ENCODE measurements at places on chromosomes 12 and 14.

- no peak for DNase-seq
Observed at GRCh38 chr14:75399843-75400775, 27.7 kb upstream of the JDP2 start.

DNA sequence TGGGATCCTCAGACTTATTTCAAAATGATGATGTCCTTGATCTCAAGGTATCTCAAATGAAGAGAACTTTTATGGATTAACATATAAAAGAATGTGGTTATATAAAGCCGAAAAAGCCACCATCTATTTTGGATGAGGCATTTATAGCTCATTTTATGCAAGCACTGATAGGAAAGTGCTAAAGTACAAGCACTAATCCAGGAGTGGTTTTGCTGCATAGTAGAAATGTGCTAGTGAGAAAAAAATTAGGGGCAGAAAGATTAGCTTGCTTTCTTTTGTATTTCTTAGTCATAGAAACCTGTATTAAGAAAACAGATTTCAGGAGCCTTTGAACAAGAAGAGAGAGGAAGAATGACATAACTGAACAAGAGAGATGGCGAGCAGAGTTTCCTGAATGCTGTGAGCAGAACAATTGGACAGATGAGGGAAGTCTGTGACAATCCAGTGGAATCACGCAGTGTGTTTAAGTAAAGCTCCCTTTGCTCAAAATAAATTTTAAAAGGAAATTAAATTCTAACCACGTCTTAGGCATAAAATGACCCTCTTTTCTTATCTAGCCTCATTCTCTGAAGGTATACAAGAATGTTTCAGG lies 238.2 kb upstream of the NOVA1 start:
- no peak for DNase-seq

DNA sequence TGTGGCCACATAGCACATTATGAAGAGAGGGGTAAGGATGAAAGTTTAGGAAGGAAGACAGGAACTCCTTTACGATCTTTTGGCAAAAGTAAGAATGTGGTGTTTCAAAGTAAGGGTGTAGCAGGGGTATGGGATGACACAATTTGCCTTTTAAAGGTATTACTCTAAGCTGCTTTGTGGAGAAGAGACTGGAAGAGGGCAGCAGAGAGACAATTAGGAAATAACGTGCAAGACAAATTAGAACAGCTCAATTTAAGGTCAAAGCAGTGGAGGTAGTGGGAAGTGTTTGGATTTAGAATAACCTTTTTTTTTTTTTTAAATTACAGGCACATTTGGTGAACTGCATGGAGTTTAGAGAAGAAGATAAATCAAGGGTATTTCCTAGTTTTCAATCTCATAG lies 342.6 kb downstream of the NOVA1 start:
- DNase-seq, result no peak

GRCh38 chr12:106487664-106488063 lies 95.1 kb upstream of the RFX4 start:
- DNase-seq, result no peak

- no peak for DNase-seq
Observed at GRCh38 chr12:124524231-124524925, 43.0 kb downstream of the NCOR2 start.

DNA sequence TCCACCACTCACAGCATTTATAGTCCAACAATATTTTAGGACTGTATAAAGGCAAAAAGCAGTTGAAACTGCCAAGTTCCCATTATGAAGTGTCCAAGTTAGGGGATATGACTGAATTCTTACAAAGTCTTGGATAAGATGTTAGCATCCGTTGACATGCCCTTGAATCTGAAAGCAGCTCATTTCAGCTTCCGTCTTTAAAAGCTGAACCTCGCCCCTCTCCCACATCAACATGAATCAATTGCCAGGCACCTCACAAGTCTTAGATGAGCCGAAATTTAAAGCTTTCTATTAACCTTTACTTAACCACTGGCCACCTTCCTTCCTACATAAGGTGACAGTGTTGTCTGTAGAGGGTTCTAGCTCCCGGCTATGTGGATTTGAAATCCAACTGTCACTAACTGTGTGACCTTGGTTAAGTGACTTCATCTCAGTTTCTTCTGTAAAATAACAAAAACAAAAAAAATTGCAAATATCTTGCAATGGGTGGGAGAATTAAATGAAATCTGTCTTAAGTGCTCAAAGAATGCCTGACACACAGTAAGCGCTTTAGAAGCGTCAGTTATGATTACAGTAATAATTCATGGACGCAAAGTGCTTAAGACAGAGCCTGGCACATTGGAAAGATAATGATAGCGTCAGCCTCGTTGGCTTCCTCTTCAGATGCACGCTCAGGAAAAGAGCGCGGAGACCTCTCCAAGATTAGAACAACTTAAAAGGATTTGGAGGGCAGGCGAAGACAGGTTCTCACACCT lies 1.2 kb downstream of the PPP1CC start:
- DNase-seq, result no peak

GRCh38 chr12:92624236-92624635 lies 78.6 kb upstream of the PLEKHG7 start:
- no peak for DNase-seq

DNA sequence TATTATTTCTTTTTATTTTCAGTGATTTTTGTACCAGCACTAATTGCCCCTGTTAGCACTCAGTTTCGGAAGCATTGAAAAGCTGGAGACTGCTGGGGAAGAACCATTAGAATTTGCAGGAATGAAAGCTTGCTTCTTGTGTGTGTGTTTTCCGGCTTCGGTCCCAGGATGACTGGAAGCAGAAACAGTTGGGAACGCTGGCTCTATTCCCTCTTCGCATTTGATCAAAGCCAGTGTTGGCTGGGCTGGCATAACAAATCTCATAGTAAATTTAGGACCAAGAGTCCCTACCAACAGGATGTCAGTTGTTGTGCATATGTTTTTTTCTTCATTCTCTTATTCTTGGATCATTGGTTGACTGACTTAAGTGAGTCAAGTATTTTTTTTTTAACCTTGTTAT lies 53.6 kb upstream of the TRAF3 start:
- no peak for DNase-seq

GRCh38 chr14:105083926-105084685 lies 18.9 kb upstream of the GPR132 start:
- no peak for DNase-seq

DNA sequence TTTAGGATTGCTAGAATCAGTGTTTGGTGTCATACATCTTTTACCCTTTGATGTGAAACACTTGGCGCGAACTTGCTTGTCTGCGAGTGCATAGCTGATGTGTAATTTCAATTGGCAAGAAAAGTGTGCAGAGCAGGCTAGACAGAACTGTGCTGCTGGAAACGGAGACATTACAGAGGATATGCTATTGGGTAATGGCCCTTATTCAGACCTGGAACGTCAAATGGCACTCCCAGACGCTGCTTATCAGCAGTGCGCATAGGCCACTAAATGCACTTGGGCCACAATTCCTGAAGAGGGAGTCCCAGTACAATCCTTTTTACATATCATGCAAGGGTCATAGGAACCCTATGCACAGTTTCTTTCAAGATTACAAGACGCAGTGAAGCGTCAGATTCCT lies 15.7 kb upstream of the SLC10A1 start:
- no peak for DNase-seq

- no peak for DNase-seq
Observed at GRCh38 chr12:48454667-48455066, 17.7 kb upstream of the ANP32D start.

DNA sequence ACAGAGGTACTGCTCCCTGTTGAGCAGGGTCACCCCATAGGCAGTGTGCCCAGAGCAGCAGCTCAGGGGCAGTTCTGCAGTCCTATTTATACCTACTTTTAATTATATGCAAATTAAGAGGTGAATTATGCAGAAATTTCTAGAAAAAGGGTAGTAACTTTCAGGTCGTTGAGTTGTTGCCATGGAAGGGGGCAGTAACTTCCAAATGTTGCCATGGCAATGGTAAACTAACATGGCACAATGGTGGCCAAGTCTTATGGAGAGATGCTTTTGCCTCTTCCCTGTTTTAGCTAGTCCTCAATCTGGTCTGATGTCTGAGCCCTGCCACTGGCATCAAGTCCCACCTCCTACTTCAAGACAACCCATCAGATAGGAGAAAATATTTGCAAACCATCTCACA lies 30.4 kb upstream of the P2RX7 start:
- no peak for DNase-seq

DNA sequence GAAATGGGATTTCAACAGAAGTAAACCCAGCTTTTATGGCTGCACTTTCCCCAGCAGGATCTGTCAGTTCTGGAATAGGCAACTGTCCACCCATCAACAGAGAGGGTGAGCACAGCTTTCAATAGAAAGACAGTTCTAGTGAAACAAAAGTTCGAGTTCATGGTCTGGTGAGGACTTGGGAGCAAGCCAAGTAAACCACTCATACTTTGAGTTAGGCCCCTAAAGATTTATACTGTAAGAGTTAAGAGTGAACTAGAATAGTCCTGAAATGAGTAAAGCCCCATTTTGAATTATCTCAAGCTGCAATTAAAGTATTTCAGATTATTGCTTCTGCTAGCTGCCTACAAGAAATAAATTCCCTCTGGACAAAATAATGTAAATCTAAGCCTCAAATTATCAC lies 82.6 kb downstream of the METTL25 start:
- no peak for DNase-seq

GRCh38 chr12:69527506-69528272 lies 57.5 kb downstream of the FRS2 start:
- DNase-seq, result no peak

DNA sequence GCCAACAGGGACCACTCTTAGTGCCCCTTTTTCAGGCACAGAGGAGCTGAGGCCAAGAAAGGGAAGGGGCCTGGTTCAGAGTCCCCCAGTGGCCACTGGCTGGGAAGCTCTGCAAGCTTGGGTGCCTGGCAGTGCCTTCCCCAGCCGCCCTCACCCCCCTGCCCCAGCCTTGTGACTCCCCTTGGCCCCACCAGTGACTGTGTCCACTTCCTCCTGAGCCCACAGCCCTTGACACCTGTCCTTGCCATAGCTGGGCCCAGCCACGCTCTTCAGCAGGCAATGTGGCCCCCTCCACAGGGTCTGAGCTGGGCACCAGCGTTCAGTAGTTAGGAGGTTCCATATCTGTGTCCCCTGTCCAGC lies 19.0 kb upstream of the C14orf180 start:
- DNase-seq, result no peak

DNA sequence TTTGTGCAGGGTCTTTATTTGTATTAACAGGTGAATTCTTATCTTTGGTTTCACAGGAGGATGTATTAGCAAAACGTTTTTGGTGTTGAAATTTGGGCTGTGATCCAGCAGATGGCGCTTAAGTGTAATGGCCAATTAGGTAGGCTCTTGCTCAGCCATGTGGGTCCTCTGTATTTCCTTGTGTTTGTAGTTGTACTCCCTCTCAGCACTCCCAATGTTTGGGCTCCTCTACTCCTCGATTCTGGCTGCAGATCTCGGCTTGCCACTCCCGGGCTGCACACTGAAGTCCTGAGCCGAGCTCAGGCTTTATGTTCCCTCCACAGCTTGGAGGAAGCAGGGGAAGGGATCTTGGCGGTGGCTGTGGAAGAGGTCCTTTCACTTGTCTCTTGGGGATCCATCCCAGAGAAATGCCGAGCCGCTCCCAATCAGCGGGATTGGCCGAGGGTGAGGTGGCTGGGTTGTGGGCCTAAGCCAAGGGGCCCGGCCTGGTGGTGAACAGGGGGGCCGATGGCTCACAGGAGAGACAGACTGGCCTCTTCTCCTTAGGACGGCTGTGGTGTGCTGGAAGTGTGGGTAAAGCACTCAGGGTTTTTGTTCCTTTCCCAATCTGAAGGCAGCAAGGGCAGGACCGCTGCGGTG lies 133.7 kb downstream of the AEBP2 start:
- DNase-seq, result no peak

DNA sequence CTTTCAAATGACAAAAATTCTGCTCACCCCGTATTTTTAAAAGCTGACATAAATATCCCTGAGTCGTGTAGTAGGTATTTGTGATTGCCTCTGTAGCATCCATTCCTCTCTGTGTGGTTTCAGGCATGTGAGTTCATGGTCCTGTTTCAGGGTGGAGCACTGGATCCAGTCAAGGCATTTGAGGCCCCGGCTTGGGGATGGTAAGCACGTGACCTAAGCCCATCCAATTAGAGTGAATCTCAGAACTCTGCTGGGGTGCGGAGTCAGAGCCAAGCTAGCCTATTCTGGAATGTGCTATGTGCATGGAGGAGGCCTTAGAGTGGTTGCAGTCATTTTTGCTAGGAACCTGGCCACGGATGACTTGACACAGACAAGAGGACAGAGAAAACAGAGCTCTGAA lies 4.3 kb upstream of the CSRP2 start:
- DNase-seq, result no peak

DNA sequence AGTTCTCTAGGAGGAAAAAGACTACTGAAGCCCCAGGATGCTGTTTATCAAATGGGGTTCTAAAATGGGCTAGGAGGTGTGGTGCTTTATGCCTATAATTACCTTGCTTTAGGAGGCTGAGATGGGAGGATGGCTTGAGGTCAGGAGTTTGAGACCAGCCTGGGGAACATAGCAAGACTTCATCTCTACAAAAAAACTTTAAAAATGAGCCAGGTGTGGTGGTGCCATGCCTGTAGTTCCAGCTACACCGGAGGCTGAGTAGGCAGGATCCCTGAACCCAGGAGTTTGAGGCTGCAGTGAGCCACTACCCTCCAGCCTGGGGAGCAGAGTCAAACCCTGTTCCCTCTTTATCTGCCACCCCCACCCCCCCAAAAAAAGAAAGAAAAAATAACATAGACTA lies 23.3 kb upstream of the SLC2A3 start:
- no peak for DNase-seq

DNA sequence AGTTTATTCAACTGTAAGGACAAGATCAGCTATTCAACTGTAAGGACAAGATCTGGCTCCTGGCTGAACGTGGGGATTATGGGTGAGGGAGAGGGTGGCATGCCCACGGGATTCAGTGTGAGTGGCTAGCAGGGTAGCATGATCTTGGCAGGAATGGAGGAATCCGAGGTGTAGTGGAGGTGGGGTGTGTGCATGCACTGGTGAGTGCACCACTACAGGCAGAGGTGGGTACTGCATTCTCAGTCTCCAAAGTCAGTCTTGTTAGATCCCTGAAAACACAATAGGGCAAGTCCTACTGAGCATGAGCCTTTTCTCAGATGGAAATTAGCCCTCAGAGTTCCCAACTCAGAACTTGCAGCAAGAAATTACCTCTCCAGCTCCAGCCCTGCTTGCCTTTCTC lies 32.2 kb upstream of the DCD start:
- no peak for DNase-seq

GRCh38 chr12:57262126-57262822 lies 11.3 kb upstream of the STAC3 start:
- no peak for DNase-seq

DNA sequence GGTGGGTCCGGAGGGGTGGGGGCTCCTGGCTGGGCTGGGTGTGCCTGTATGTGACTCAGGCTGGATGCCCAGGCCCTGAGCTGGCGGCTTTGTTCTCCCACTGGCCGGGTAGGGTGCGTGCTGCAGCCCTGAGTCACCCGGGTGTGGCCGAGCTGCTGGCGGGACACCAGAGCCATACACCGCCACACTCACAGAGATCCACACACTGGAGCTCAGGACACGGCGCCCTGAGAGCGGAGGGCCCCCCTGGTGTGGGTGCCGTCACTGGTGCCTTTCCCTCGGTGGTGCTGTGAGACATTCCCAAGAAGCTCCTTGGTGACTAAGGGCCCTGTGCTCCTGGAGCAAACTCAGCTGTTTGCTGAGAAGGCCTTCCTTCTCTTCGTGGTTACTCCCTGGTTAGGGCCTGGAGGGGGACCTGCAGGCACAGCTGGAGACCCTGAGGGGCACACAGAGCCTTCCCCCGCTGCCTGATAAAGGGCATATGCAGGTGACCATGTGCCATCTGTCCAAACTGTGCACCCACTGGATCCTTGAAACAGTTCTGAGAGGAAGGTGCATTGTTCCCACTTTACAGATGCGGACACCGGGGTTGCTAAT lies 44.3 kb downstream of the KRT80 start:
- no peak for DNase-seq

GRCh38 chr14:85934886-85935254 lies 404.9 kb downstream of the FLRT2 start:
- DNase-seq, result no peak

Data from cortex of kidney (tissue), 1 donor.